ENCODE measurements at places on chromosomes 16 and 17.
A peak's percentile ranks its signal among the peaks of the same experiment; 100 is the strongest.

GRCh38 chr17:8056232-8056975, 17.5 kb downstream of the ALOX15B start:
- no peak for DNase-seq

GRCh38 chr17:80126449-80126715, 20.5 kb downstream of the EIF4A3 start:
- DNase-seq: no peak

DNA sequence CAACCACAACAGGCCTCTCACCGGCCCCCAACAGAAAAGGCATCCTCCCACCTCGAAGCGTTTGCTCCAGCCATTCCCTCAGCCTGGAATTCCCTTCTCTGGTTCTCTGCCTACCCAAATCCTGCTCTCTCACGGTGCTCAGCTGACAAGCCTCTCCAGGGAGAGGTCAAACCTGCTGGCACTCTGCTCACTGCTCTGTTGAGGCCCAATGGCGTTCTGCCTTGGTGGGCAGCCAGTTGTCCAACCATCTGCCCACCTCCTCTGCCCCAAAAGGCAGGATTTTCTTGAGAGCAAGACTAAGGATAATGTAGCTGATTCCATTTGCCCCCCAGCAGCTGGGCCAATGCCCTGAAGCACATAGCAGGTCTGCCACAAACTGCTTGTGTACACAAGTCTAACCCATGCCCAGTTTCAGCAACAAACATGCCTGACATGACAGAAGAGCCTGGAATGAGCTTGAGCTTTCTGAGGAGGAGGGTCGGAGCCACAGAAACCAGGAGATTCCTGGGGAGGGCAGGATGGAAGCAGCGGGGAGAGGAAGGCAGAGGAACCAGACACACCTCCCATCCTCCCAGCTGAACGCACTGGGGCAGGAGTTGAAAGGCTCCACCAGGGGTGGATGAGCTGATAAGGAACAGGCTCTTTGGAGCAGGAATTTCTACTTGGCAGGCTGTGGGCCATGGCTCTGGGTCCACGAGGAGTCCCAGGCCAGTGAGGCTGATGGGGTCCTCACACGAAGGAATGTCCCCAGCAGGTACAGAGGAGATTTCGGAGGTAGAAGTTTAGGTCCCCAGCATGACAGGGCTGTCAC, 23.9 kb downstream of the ARHGAP27 start:
- DNase-seq: no peak

GRCh38 chr16:59470556-59470955, 736.4 kb upstream of the GOT2 start:
- DNase-seq: no peak

GRCh38 chr16:87420026-87421002, 28.2 kb downstream of the MAP1LC3B start:
- no peak for DNase-seq

GRCh38 chr17:2239882-2240430, 63.6 kb downstream of the SMG6 start:
- peak; percentile 23 for DNase-seq

GRCh38 chr17:18992454-18993130, 12.0 kb downstream of the FAM83G start:
- DNase-seq: no peak

DNA sequence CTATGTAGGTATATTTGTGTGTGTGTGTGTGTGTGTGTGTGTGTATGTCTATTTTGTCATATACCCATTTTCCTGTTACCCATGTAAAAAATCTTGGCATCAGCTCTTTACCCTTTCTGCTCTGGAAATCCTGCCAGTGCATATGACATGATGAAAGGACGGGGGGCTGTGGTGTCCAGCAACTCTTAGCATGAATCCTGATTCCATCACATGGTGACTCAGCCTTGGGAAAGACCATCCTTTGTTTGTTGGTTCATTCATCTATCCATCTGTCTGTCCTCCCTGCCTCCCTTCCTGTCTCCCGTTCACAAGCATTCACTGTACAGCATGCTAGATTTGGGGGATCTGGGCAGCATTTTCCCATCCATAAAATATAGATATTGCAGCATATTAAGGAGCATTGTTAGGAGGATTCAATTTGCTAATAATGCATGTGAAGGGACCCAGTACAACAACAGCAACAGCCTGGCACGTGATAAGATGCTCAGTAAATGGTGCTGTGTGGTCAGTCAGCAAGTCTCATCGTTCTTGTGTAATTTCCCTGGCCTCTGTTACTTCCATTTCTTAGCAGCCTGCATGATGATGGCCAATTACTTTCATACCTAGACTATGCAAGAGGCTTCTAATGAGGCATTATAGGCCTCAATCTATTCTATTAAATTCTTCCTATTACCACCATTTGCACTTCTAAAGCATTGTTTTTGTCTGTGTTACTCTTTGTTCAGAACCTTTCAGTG, 191.0 kb downstream of the PRKCA start:
- DNase-seq: peak; percentile 77

GRCh38 chr16:2490190-2491105, 15.5 kb downstream of the TBC1D24 start:
- DNase-seq: no peak

DNA sequence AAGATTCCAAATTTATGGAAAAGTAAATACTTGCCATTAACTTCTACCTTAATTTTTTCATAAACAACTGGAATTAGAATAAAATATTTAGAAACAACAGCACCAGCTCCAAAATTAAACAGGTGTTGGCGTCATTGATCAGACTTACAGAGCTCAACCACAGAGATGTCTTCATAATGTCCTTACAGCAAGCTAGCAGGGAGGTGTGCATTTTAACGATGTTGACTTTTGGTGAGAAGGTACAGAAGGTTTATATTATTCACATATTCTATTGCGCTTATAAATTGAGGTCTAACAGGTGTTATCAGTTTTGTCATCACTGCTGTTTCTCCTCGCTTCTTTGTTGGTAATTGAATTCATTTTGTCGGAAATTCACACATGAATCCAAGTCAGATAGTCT, 226.2 kb upstream of the CA10 start:
- DNase-seq: no peak

GRCh38 chr16:10835281-10835931, 16.8 kb upstream of the TVP23A start:
- no peak for DNase-seq

Data from COLO829 (cell line).